ENCODE measurements at places on chromosomes 16 and 17.

GRCh38 chr17:58056476-58056875, 26.7 kb upstream of the DYNLL2 start:
- DNase-seq: no peak

- no peak for DNase-seq
Observed at GRCh38 chr17:13631529-13631928, 29.8 kb upstream of the HS3ST3A1 start.

GRCh38 chr16:59975953-59976352, 1241.8 kb upstream of the GOT2 start:
- DNase-seq: no peak

GRCh38 chr16:70267516-70267915, 15.8 kb upstream of the EXOSC6 start:
- DNase-seq: peak; percentile 31

- DNase-seq: no peak
Observed at GRCh38 chr17:19365833-19366636, 3.5 kb upstream of the B9D1 start.

- DNase-seq: no peak
Observed at GRCh38 chr16:74759564-74759963, 15.1 kb downstream of the FA2H start.

DNA sequence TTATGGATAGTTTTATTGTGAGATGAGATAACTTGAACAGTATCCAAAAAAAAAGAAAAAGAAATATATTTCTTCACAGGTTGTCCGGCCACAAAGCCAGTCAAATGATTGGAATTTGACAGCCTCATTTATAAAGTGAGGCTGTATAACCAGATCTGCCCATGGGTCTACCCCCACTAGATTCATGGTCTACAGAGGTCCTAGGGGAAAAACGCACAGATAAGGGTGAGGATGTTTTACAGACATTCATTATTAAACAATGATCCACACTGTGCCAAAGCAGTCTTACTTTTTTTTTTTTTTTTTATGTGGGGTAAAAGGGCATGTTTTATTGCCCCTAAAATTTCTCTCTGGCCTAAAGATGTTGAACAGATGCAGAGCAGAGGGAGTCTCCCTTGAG, 1503.0 kb upstream of the CDH8 start:
- no peak for DNase-seq

- DNase-seq: no peak
Observed at GRCh38 chr17:80244871-80245509, 15.7 kb upstream of the RNF213 start.

DNA sequence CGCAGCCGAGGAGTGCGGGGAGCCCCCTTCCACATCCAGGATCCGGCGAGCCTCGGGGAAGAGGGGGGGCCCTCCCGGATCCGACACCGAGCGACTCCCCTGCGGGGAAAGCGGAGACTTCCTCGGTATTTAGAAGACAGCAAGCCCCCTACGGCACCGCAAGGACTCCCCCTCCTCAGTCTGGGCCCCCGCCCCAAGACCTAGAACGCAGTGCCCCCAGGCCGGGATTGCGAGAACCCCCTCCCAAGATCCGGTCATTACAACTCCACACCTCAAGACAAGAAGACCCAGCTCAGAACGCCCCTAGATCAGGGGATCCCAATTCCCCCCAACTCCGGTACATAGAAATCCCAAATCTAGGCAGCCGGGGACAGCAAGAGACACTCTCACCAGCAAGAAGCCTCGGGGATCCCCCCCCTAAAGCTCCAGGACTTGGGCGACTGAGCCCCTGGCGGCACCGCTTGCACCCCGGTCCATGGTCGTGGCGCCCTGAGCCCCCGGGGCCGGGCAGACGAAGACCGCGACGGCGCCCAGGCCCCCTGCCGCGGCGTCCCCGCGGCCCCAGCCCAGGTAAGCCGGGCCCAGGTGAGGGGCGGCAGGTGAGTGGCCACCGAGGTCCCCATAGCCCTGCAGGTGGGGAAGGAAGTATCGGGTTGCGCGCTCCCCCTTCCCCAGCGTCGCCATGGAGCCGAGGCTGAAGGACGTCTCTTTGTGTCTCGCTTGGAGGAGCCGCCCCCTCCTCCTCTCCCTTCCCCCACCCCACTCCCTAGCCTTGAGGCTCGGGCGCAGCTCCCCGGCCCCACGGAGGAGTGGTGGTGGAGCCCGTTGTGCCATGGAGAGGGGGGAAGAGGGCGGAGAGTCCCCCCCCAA, 641 bp downstream of the SBK1 start:
- DNase-seq: peak; percentile 74

GRCh38 chr16:68298312-68298711, 12.4 kb downstream of the SLC7A6OS start:
- DNase-seq: no peak

GRCh38 chr16:83301971-83302370, 505.8 kb upstream of the HSBP1 start:
- DNase-seq: no peak

DNA sequence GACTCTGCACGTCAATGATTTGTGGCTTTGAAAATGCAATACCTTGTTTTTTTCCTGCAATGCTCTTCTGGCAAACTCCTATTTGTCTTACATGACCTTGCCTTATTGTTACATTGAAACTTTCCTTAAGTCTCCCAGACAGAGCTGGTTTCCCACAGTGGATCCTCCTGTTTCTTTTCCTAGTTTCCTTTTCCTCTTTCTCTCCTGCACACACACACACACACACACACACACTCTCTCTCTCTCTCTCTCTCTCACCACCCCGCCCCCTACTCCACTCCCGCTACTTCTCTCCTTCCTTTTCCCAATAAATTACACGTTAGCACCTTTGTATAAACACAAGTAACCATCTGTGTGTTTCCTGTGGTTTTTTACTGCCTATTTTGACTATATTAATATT, 2.3 kb downstream of the ORC6 start:
- no peak for DNase-seq

DNA sequence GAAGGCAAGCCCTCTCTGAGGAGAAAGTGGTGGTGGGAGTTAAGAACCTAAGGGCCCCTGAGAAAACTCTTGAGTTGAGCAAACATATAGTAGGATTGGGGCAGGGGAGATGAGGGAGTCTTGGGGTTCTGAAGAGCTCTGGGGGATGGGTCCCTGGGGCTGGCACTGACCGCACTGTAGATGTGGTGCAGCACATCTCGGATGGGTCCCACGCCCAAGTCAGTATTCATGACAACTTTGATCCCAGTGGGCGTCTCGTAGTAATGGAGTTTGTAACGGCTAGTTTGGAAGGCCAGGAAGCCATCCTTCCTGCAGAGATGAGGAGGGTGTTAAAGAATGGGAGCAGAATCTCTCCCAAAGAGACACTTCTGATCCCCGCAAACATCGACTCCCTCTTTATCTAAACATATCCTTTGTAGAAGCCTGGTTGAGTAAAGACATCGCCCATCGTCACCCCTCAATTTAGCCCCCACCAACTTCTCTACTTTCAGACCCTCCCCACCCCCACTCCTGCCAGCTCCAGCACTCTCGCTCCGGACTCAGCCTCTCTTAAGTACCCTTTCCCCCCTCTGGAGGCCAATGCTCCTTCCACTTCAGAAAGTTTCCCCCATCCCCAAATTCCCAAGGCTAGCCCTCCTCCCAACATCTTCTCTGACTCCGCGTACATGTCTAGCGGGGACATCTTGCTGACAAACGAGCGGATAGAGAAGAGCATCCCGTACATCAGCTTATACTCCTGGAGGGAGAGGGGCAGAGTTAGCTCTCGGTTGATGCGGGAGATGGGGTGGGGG, 710 bp downstream of the TRAPPC1 start:
- no peak for DNase-seq

DNA sequence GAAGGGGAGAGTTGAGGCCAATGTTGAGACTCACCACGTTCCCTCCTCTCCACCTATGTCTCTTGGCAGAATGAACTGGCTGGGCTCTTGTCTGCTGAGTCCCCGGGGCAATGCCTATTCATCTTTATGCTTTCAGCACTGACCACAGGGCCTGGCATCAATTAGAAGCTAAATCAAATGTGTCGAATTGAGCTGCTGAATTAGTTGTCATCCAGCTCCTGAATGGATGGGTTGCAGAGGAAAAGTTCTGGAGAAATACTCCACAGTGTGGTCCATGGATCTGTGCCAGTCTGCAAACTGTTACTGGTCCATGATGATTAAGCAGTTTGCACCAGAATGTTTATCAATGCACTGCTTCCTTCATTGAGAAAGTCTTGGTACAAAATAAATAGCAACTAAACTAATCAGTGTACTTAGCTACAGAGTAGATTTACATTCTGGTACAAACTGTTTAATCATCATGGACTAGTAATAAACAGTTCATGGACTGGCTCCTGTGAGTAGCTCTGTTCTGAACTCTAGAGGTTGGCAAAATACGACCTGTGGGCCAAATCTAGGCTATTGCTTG, 4.6 kb downstream of the CNGB1 start:
- DNase-seq: no peak

DNA sequence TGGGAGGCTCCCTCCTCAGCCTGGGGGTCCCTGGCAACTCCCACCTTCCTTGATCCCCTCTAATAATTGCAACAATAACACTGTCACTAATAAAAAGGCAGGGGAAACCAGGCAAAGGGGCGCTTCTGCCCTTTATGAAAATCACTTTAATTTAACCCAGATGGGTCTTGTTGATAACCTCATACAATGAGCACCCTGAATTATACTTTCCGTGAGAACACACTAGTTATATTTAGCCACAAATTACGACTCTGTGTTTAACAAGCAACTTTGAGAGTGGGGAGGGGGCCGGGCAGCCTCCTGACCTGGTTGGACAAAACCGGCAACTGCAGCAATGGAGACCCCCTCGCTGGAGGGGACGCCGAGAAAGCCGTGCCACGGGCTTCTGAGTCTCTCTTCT, 5.7 kb upstream of the BAHCC1 start:
- DNase-seq: no peak

- peak; percentile 28 for DNase-seq
Observed at GRCh38 chr17:35577830-35578196, 558 bp downstream of the PEX12 start.

GRCh38 chr17:78307887-78308638, 51.8 kb downstream of the SOCS3 start:
- DNase-seq: no peak

Data from renal pelvis (tissue), 12 donors.